Forelimb muscle (tissue), 1 donor: ENCODE measurements at places on chromosomes 3 and 15. TPM values are rescaled to one million over a fixed set of nuclear protein-coding genes. Genes with fewer than 3 reads are reported as not detected.

CELF6 gene
- 1.7 TPM for polyA plus RNA-seq

A4GNT gene
- not detected for polyA plus RNA-seq

GRK7 gene
- polyA plus RNA-seq = 0.10 TPM

TMCO5A gene
- not detected for polyA plus RNA-seq

MGA gene
- polyA plus RNA-seq = 21.7 TPM

MED12L gene
- polyA plus RNA-seq = 10.0 TPM

SIDT1 gene
- 2.6 TPM for polyA plus RNA-seq

CYP1A1 gene
- not detected for polyA plus RNA-seq

GAP43 gene
- 1.4 TPM for polyA plus RNA-seq

DNA sequence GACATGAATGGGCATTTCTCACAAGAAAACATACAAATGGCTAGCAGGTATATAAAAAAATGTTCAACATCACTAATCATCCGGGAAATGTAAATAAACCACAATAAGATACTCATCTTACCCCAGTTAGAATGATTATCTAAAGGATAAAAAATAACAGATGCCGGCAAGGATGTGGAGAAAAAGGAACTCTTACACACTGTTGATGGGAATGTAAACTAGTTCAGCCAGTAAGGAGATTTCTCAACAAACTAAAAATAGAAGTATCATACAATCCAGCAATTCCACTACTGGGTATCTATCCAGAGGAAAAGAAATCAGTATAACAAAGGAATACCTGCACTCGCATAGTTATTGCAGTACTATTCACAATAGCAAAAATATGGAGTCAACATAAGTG is 124.2 kb downstream of the SATB1 start:
- DNase-seq = no peak

DNA sequence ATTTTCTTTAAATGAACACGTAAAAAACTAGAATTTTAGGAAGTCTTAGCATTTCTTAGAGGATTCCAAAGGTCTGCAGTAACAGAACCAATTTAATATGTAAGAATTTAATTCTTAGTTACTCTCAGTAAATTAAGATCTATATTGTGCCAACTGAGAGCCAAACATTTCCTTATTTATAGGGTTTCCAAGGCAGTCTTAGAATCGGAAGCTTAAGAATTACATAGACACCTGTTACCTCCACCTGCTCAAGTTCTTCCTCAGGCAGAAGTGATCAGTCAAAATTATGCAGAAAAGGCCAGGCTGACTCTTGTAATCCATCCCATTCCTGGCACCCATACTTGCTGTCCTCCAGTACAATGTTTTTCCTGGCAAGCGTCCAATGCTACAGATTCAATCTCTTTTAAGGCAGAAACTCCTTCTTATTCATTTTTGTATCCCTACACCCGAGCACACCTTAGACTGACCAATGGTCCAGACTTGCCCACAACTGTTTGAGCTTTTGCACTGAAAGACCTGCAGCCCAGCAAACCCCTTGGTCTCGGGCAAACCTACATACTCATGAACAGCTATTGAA is 64.3 kb downstream of the NCEH1 start:
- no peak for DNase-seq

DNA sequence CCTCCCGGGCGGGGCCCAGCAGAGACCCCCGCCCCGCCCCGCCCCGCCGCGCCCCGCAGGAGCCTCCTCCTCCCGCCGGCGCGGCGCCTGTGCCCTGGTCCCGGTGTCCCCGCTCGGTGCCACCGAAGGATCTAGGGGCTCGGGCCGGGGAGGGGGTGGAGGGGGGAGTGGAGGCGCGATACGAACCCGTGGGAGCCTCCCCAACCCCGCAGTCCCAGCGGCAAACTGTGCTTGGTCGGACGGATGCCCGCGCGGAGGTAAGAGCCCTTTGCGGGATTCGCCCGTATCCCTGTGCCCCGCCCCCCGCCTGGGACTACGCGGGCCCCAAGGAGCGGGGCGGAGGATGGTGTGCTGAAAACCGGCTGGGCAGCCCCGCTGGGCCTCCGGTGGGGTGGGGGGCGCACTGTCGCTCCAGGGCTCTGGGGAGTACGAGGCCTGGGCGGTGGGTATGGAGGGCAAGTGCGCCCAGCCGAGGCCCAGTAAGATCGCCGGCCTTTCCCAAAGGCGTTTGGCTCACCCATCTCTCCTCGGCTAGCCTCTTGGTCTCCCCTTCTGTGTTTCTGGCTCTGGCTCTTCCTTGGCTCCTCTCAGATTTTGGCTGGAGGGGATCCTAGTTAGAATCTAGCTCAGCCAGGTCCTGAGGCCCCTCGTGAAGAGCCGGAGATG is 65.6 kb upstream of the POLG start:
- DNase-seq = no peak

DNA sequence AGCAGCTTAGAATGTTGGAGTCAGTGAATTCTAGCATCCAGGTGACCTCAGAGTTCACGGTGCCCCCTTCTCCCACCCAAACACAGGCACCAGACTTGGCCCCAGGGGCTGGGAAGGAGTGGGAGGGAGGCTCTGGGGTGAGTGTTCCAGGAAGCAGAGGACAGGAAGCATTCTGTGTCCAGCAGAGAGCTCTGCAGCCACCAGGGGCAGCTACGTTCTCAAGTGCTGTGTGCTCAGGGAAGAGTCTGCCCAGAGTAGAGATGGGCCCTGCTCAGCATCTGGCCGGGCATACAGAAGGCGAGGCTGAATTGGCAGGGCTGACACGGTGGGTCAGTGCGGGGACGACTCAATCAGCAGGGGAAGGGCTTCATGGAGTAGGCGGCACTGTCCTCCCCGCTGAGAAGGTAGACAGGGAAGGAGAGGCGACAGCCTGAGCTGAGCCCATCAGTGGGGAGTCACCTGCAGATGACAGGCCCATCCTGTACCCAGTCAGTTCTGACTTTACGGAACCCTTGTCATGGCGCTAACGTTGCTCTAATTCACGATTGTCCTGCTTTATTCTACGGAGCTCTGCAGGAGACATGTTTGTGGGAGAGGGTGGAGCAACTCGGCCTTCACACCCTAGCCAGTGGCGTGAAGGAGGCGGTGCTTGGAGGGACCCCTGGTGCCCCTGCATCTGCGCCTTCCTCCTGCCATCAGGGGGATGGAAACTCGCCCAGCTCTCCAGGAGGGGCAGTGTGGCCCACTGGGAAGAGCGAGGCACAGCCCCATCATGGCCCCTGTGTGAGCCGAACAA is 82.2 kb downstream of the C3orf70 start:
- DNase-seq = no peak

DNA sequence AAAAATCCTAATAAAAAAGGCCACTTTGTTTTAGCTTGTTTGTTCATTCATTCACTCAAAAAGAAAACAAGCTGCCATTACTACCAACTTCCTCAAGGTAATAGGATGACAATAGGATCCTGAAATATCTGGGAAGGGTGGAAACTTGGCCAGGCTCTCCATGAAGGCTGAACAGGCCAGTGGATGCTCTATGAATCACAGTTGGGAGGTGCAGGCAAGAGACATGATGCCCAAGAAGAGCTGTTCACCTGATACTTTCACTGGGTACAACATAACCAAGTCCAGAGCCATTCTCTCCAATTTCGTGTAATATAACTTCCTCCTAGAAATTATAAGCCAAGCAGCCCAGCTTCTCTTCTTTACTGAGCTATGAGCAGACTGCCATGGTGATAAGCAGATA is 37.3 kb downstream of the NMNAT3 start:
- DNase-seq = no peak

DNA sequence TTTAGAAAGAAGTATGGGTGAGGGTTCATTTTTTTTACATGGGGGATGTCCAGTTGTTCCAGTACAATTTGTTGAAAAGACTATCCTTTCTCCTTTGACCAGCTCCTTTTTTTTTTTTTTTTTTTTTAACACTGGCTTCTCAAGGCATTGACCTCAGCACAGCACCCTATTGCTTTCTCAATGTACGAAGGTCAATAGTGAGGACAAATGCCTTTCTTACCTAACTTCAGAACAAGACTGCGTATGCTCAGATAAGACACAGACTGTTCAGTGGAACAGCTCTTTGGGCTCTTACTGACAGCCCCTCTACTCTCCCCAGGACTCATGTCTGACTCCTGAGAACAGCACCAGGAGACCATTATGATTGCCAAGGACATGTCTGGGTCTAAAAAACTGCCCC is 10.4 kb upstream of the CILP start:
- no peak for DNase-seq

GRCh38 chr3:134681522-134681900 is 30.7 kb upstream of the KY start:
- DNase-seq = no peak

GRCh38 chr3:186775999-186776398 is 7.4 kb upstream of the EIF4A2 start:
- DNase-seq = no peak

DNA sequence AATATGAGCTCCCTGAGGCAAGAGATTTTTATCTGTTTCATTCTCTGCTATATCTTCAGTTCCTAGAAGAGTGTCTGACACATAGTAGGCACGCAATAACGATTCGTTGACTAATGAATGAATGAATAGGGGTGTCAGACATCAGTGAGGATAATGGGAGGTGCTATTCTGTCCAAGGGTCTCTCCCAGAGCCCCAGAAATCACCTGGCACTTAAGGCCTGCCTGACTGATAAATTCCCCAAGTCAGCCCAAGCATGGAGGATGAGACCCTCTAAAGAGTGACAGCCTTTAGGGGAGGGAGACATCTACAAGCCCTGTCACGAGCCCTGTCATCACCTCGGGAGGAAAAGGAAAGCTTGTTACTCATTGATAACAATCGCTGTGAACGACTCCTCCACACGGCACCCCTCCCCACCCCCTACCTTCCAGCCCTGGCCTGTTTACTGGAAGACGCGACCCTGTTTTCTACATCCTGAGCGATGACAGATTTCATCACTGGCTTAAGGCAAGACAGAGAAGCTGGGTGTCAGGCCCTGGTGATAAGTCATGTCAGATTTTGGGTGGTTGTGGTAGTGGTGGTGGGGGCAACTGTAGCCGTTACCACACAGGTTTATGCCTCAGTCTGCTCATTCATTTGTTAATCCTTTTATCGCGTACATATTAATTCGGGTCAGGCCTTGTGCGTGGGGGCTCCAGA is 23.1 kb downstream of the BHLHE40 start:
- no peak for DNase-seq

- no peak for DNase-seq
Observed at GRCh38 chr3:128932516-128933212, 53.2 kb downstream of the ACAD9 start.

GRCh38 chr15:45637552-45638033 is 2.8 kb downstream of the SQOR start:
- peak; percentile 60 for DNase-seq

DNA sequence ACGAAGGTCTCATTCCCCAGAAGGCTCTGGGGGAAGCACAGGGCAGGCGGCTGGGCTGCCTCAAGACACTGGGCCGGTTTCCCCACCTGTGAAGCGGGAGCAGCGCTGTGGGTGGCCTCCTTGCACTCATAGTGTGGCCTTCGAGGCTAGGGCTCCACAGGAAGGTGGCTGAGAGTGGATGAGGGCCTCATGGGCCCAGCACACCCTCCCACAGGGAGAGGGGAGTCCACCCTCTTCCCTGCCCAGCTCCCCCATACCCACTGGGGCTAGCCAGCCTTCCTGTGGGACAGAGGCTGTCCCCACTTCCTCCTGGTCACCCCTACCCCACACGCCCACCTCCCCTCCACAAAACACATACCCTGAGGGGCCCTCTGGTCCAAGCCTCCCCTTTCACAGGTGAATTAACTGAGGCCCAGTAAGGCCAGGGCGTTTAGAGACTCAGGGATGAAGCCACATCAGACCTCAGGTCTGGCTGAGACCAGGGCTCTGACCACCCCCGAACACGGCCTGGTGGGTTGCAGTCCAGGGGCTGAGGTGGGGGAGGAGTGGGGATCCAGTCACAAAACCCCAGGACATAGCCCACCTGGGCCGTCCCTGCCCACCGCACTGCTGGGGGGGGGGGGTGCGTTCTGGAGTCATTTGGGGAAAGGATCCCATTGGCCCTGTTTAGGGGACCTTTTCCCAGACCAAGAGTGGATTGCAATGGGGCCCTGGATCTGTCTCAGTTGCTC is 1.1 kb downstream of the ANPEP start:
- no peak for DNase-seq

GRCh38 chr15:41772720-41773331 is 1.5 kb upstream of the MAPKBP1 start:
- no peak for DNase-seq

GRCh38 chr15:29396176-29396811 is 126.7 kb upstream of the NSMCE3 start:
- DNase-seq = no peak

- DNase-seq = no peak
Observed at GRCh38 chr3:129429602-129430001, 1.2 kb upstream of the EFCAB12 start.

DNA sequence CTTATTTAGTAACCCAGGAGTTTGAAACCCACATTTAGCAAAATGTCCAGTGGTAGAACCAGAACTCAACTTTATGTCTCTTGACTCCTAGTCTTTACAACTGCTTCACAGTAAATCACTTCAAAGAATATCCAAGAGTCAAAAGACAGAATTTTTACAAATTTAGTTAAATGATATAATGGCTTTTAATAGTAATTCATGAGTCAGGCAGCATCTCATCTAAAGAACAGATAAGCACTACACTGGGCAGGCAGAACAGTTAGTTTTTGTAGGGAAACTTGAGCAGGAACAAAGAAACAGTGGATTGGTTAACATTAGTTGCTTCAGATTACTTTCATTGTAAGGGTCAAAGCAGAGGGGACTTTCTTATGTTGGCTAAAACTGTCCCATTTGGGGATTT is 120.2 kb downstream of the NEO1 start:
- DNase-seq = no peak

DNA sequence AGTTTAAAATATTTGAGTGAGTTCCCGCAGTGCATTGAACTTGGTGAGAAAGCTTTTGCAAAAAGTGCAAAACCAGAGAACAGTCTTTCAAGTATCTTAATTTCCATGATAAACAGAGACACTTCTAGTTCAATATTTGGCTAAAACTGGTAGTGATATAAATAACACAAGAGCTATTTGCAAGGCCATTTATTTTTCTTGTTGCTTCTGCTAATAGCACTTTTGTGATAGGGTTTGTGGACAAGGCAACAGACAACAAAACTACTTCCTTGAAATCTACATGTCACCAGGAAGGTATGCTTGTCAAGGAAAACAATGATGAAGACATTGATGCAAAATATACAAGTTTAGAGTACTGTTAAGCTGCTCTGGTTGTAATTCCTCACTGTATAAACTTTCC is 1225.1 kb downstream of the OTOL1 start:
- no peak for DNase-seq

GRCh38 chr15:35630985-35631384 is 85.0 kb upstream of the DPH6 start:
- DNase-seq = no peak

GRCh38 chr3:118799303-118799702 is 235.3 kb downstream of the IGSF11 start:
- DNase-seq = no peak

GRCh38 chr3:33016846-33017405 is 65.5 kb downstream of the CCR4 start:
- DNase-seq = peak; percentile 5

GRCh38 chr15:27441120-27441519 is 470.1 kb downstream of the GABRG3 start:
- no peak for DNase-seq

- no peak for DNase-seq
Observed at GRCh38 chr15:66779331-66780009, 77.4 kb downstream of the SMAD6 start.
